ENCODE measurements at places on chromosomes 12 and 14.

DNA sequence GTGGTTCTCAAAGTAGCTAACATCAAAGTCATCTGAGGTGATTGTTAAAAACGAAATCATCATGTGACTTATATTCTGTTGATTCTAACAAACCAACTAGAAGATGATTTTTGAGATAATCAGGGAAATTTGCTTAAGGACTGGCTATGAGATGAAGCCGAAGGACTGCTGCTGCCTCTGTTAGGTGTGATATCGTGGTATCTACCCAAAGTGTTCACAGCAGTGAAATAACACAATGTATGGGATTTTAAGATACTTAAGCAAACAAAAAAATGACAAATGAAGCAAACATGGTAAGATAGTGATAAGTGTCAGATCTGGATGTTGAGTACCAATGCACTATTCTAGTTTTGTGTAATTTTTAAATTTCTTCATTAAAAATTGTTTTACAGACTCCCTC lies 59.1 kb downstream of the GXYLT1 start:
- DNase-seq: no peak

- DNase-seq: no peak
Measured at GRCh38 chr12:110256780-110257431, 24.1 kb upstream of the ATP2A2 start.

GRCh38 chr12:94873734-94874517 lies 129.6 kb downstream of the NDUFA12 start:
- no peak for DNase-seq

GRCh38 chr12:118375348-118375747 lies 1.0 kb upstream of the SUDS3 start:
- no peak for DNase-seq

DNA sequence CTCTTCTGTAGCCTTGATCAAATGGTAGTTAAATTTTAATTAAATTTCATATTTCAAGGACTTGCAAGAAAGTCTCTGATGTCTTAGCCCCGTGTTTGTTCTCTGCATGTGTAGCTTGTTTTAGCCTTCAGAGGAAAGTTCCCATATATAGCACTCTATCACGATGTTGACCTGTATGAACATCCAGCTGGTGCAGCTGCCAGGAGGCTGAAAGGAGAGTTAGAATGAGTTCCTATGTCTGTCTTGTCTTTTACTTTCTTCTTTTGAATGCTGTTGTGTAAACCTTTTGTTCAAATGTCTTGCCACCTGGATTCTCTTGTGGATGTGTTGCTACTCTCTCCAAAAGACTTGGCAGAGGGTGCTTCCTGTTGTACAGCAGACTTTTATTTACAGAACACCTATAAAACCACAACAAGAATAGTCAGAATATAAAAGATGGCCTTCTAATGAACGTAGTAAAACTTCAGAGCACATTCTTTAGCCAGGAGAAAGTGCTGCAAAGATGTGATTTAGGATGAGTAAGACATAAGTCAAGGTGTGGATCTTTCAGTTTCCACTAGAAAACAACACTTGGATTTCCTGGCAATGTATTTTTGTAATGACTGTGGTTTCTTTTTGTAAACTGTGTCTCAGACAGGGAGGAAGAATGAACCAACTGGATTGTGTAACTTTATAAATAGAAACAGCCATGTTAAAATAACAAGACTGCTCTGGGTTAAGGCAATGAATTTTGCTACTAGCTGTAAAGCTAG lies 17.2 kb downstream of the NAV3 start:
- DNase-seq: no peak

DNA sequence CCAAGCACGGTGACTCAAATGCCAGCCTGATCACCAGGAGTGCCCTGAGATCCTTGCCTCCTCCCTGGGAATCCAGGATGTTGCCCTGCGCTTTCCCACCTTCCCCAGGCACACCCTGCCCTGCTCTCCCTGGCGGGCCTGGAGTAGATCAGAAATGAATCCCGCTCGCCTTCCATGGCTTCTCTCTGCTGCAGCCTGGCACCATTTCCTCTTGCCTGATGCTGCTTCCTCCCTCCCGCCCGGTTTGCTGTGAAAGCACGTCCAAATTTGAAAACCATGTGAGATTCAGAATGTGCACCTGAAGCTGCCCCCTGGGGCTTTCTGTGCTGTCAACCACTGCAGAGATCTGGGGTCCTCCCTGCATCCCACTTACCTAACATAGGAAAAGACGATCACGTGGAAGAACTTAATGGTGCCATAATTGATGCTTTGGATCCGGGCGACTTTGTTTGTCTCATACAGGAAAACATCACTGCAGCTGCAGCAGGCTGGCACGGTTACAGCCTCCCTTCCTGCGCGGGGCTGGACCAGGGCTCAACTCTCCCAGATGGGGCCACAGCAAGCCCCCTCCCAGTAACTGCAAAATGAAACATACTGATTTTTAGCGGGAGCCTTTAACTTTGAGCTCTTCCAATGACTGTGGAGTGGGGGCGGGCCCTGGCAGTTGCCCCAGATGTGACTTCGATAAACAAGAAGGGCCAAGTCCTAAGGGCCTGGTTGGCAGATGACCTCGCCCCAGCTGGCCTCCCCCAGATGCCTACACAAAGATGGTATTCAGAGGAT lies 24.9 kb upstream of the C12orf76 start:
- DNase-seq: no peak

GRCh38 chr14:102823546-102823945 lies 46.3 kb downstream of the TRAF3 start:
- no peak for DNase-seq

- no peak for DNase-seq
Measured at GRCh38 chr12:81255456-81255855, 177.6 kb downstream of the ACSS3 start.

- DNase-seq: no peak
Measured at GRCh38 chr14:36047912-36048311, 128.6 kb downstream of the PTCSC3 start.

DNA sequence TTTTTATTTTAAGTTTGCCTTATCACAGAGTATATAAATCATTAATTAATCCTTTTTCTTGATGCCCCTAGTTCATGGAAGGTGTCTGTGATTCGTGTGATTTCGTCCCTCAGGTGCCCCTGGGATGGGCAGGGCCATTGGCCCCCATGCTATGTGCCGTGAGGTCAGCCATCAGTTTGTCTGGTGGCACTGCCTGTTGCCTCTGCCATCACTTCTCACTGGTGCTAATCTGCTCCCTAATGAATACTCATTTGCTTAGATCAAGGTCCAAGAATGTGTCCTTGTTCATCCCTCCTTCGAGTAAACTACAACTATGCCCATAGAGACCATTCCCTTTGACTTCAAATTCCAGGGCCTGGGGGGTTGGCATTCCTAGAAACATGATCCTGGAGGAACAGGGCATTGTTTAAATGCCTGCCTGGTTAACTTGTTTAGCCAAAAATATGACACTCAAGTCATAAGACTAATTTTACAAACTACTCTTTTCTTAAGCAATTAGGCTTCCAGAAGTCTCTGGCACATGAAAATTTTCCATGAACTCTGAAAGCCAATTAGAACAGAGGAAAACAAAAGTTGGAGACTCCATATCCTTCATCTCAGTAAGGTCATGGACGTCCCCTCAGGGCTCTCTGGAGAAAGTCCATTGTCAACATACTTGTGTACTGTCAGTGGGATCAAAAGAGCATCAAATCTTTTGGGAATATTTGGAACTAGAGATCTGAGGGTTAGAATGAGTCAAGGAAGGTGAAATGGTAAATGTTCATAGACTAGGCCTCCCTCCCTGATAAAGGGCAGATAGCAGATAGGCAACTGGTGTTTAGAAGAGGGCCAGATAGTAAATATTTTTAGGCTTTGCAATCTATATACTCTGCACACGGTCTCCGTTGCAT lies 90.9 kb upstream of the PLXNC1 start:
- no peak for DNase-seq

- no peak for DNase-seq
Measured at GRCh38 chr14:62429683-62430082, 615.6 kb downstream of the KCNH5 start.

- peak; percentile 21 for DNase-seq
Measured at GRCh38 chr14:50363714-50364111, 33.0 kb downstream of the CDKL1 start.

DNA sequence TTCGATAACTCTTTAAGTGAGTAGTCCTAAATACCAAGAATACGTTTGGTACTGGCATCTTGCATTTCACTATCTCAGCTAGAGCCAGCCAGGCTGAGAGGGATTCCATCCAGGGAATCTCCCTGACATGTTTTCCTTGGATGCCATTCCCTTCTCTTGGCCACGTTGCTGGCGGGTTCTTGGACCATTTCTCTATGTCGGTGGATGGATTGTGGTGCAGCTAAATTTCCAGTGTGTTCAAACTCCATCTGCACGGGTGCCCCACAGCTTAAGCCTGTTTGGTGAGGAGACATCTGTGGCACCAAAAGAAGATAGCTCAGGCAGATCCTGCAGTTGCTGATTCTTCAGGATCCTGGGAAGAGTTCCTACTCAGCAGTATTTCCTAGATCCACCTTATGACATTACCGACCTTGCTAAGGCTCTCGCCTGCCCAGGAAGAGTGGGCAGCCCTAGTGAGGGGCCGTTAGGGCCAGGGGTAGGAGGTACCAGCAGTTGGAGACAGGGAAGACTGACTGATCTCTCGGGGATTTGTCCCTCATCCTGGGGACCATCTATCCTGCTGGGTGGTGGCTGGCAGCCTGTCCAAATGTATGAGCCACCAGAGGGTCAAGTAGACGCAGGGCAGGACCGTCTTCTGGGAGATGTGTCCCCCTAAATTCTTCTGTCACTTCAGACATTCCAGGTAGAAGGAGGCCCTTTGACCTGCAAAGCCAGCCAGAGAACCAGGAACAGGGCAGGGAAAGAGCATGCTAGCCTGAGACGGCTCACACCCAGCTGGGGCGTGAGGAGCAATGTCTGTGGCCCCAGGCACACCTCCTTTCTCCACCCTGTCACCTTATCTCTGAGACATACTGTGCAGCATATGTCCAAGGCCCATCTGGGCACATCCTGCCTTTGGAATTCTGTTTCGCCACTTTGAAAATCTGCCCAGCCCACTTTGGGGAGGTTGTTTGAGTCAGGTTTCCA lies 72.6 kb upstream of the CAPRIN2 start:
- DNase-seq: no peak

DNA sequence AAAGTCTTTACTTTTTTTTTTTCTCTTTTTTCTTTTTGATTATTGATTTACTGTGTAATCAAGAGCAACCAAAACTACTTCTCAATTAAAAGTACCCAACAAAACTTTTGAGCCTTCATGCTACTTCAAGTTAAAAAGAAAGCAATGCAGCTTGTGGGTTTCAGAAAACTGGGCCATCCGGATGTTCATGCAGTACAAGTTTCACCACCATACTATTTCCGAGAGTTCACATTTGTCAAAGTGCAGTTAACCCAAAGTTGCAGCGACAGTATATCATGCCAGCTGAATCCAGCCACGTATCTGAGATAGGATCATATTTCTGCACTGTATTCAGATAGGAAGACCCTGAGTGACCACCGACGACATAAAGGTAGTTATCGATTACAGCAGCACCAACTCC lies 33.0 kb downstream of the KLHL28 start:
- no peak for DNase-seq

GRCh38 chr14:28652782-28653181 lies 113.8 kb upstream of the FOXG1 start:
- no peak for DNase-seq

DNA sequence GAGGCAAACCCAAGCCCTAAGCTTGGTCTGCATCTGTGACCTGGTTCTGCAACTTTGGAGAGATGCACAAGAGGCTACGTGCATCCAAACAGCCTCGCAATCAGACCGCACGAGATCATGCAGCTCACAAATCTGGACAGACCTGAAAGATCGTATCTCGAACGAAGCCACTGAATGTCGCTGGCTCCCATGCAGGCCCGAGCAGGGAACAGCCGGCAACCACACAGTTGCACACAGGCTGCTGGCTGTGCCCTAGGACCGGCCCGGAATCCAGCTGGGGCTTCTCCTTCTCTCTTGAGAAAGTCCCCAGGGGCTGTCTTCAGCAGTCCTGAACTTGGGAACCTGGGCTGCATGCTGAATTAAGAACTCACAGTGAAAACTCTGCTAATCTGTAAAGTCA lies 27.9 kb downstream of the WNT5B start:
- no peak for DNase-seq

GRCh38 chr14:102424520-102424919 lies 61.8 kb downstream of the TECPR2 start:
- no peak for DNase-seq

DNA sequence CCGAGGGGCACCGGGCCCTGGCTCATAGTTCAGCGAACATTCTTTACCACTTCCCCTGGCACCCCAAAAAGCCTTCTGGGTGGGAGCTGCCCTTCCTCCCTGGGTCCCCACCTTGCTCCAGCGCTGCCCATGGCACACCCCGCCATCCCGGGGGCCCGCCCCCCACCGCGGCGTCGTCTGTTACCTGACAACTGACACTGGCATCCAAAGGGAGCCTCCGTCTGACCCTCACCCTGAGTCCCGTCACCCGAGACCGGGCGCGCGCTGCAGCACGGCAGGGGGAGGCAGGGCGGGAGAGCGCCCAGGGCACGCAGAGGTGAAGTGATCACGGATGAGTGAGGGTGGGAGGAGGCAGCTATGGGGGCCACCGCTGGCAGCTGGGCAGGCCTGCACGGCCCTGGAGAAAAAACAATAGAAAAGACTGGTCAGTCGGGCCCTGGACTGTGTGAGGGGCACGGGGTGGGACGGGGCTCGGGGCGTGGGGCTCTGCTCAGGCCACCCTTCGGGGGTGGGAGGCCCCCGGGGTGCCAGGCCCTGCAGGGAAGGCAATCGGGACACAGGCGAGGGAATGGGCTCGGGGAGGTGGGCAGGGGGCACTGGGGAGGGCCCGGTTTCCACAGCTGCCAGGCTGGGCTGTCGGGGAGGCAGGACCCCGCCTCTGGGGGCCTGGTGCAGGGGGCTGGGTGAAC lies 40.7 kb downstream of the BCL11B start:
- no peak for DNase-seq

- no peak for DNase-seq
Measured at GRCh38 chr14:73173092-73173735, 36.9 kb downstream of the PSEN1 start.

DNA sequence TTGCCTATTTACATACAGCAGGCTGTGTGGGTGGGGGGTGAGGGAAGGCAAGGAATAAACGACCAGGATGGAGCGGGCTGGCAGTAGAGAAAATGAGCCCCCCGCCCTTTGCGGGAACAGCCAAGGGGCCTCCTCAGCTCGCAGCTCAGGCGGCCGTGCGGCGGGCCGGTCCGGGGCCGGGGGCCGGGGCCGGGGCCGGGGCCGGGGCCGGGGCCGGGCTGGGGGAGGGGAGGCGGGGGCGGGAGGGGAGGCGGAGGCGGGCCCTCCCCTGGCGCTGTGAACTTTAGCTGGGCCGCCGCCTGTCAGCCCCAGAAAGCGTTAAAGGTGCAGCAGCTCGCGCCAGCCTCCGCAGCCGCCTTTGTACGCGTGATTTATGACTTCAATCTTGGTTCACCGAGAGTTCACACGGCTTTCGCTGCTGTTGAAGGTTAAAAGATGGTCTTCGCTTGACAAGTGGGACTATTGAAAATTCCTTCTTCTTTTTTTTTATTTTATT lies 28.8 kb downstream of the HOXC4 start:
- peak; percentile 29 for DNase-seq
